Thymus (tissue), 14 donors: ENCODE measurements at places on chromosomes 7 and 10. TPM values are rescaled to one million over a fixed set of nuclear protein-coding genes. Genes with fewer than 3 reads are reported as not detected.

Gene OGDHL
- polyA plus RNA-seq, result 1.9 TPM

Gene SHH
- polyA plus RNA-seq, result 0.09 TPM

Gene ZNF467
- 8.8 TPM for polyA plus RNA-seq

Gene TLX1
- 0.27 TPM for polyA plus RNA-seq

Gene SPDYE11
- polyA plus RNA-seq, result 0.07 TPM

Gene NUTM2B
- 0.09 TPM for polyA plus RNA-seq

Gene GARIN1A
- polyA plus RNA-seq, result 1.4 TPM

Gene SH2D4B
- 0.18 TPM for polyA plus RNA-seq

Gene PRF1
- 12.3 TPM for polyA plus RNA-seq

DNA sequence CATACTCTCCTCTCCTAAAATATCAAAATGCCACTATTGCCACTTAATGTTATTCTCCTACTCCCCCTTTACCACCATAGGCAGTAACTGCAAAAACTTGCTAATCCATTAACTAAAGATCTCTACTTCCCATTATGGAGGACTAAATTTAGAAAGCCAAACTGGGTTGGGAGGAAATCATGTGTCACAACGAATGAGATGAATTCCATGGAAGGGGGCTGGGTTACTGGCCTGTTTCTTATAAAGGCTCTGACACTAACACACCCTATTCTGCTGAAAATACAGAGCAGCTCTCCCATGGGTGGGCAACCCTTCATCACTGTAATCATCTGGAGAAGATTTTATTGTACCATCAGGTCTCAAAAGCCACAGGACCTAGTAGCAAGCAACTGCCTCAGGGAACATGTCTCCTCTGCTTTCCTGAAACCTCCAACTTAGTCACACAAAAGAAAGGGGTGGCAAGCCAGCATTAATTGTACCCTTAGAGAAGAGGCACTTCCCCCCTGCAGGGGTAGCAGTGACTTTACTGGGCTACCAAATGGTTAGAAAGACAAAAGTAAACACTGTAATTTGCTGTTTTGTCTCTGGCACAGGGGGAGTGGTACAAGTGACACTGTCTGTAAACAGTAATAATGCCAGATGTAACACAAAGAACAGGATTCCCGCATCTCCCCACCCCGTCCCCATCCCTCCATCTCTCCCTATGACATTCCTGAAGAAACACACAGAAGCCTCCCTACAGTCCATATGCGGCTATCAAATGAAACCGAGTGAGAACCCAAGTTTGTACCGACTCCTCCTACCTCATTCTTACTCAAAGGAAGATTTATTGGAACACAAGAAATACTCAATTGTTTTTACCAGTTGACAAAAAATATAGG lies 81.6 kb downstream of the ARMH3 start:
- DNase-seq, result no peak

GRCh38 chr10:17965649-17966235 lies 14.0 kb downstream of the SLC39A12 start:
- DNase-seq, result no peak

- DNase-seq, result no peak
These were observed 19.9 kb upstream of the ZMIZ1 start for GRCh38 chr10:79048639-79049550.

- DNase-seq, result no peak
These were observed 508 bp upstream of the KIF20B start for GRCh38 chr10:89700923-89701241.

DNA sequence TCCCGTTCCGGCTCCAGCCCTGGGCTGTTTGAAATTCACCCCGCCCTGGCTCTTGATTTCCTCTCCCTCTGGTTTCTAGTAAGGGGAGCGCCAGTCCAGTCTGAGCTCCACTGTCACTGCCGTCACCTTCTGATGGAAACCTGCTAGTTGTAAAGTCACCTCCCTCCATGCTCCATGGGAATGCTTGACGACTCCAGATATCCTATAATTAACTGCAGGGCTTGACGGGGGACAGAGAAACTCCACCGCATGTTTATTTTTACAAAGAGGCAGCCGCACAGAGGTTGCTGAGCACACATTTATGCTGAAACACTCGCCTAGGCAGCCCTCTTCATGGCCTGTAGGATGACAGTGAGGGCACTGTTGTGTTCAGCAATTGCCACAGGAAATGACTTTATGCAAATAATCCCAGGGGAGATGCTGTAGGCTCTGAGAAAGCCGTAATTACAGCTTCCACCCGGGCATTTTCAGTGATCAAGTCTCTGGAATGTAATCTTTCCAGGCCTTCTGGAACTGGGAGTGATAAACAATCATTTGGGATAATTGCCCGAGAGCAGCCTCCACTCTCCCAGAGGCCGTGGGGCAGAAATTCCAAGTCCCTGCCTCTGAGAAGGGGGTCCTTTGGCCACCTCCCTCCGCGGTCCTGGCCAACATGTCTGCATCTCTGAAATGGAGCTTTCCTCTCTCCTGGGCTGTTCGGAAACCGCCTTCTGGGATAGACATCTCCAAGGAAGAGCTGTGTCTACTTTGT lies 300.5 kb downstream of the KLF6 start:
- no peak for DNase-seq

- no peak for DNase-seq
These were observed 34.5 kb downstream of the MAD1L1 start for GRCh38 chr7:2198206-2198605.

- DNase-seq, result no peak
These were observed 2.3 kb downstream of the ZNF282 start for GRCh38 chr7:149197675-149198074.

DNA sequence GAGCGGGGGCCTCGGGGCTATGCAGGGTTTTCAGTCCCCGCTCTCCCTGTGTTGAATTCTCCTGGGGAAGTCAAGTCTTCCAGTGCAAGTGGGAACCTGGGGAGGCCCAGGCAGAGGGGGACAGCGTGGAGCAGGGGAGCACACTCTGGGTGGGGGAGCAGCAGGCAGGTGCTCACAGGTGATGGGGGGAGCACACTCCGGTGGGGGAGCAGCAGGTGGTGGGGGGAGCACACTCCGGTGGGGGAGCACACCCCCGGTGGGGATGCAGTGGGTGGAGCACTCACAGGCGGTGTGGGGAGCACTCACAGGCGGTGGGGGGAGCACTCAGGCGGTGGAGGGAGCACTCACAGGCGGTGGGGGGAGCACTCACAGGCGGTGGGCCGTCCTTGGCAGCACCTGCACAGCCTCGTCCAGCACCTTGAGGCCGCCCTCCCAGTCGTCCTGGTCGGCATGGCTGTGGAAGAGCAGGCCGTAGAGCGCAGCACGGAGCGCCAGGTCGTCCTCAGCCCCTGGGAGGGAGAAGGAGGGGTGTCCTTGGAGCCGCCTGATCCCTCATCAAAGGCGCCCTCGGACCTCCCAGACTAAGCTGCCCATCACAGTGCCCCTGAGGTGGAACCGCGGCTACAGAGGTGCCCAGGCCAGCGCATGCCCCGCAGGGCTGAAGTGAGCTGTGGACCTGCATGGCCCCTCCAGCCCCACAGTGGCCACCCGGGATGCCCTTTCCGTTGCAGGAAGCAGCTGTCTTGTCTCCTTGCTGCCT lies 56.7 kb downstream of the CFAP46 start:
- DNase-seq, result no peak

- DNase-seq, result peak; percentile 82
These were observed 7.0 kb upstream of the PDCD4 start for GRCh38 chr10:110864662-110865140.

- DNase-seq, result no peak
These were observed 98.9 kb downstream of the NEURL1 start for GRCh38 chr10:103592186-103593021.

GRCh38 chr7:6563936-6564770 lies 12.9 kb upstream of the GRID2IP start:
- DNase-seq, result no peak

DNA sequence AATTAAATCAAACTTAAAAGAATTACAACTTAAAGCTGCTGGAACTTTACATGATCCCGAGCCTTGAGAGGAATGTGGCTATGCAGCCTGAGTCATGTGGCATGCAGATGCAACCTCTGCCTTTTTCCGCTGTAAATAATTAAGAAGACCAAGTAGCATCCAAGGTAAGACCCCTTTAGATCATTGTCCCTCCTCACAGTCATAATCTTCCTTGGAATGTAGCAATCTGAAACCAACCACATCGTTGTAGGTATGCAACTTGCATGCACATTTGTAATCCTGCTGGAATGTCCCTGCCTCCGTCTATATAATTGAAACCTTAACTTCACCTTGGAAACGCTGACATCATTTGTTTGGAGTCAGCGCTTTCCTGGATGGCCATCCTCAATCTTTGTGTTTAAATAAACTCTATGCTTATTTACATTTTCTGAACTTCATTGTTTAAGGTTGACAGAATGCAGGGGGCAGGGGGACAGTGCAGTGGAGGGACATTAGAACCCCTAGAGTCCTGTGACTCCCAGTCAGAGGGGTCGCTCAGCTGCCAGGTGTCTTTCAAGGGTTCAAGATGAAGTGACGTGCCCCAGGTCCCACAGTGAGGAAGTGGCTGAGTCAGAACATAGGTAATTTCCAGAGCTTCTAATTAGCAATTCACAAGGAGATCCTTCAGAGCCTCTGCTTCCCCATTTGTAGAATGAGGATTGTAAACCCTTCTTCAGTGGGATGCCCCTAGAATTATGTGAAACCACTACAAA lies 110.7 kb downstream of the RALA start:
- DNase-seq, result no peak

DNA sequence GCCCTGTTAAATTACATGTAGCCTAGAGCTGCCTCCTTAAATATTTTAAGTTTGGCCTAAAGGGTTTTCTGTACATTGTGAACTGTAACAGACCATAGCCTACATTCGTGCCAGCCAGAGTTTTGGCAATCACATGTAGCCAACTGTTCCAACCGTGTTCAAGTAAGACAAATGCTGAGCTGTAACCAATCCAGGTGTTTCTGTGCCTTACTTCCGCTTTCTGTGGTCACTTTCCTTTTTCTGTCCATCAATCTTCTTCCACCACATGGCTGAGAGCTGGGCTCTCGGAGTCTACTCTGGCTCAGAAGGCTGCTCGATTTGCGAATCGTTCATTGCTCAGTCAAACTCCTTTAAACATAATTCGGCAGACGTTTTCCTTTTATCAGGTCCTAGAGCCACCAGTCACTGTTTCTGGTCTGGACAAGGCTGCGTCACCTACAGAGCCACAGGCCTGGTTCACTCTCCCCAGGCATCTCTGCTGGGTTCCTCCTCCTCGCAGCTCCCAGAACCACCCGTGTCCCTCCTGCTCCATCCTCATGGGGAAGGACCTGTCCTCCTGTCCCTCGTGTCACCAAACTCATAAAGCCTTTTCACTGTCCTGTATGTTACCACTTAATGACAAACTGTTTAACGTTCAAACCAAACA lies 158.0 kb upstream of the RHEB start:
- no peak for DNase-seq

DNA sequence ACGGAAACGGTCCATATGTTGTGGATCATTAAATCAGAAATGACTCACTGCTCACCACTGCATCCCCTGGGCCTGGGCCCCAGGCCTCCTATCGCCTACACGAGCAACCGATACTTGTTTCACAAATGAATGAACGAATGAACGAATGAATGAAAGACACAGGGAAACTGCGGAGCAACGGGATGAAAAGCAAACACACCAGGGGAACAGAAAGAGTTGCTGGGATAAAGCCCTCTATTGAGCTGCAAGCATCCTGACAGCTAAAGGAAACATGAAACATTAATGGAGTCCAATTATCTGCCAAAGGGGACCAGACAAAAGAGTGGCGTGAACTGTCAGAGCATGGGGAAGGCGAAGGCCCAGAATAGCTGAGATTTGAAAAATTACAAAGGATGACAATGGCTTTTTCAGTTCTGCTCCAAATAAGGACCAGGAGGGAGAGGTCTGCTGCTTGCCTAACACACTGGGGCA lies 92.1 kb downstream of the GRB10 start:
- no peak for DNase-seq

GRCh38 chr10:129426606-129427005 lies 40.4 kb upstream of the MGMT start:
- no peak for DNase-seq

DNA sequence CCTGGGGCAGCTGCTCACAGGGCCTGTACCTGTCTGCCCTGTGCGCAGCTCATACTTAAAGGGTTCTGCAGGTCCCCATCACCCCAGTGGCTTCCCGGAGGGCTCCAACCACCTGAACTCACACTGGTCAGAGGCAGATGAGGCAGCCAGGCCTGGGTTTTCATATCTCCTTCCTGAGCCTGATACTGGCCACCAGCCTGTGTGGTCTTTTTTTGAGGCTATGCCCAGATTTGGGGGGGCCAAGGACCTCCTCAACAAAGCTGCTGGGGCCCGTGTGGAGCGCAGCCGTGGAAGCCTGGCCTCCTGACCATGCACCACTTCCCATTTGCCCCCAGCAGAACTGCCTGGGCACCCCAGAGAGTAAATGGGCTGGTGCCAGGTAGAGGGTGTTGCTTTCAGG lies 25.7 kb downstream of the PNLIPRP2 start:
- DNase-seq, result no peak

DNA sequence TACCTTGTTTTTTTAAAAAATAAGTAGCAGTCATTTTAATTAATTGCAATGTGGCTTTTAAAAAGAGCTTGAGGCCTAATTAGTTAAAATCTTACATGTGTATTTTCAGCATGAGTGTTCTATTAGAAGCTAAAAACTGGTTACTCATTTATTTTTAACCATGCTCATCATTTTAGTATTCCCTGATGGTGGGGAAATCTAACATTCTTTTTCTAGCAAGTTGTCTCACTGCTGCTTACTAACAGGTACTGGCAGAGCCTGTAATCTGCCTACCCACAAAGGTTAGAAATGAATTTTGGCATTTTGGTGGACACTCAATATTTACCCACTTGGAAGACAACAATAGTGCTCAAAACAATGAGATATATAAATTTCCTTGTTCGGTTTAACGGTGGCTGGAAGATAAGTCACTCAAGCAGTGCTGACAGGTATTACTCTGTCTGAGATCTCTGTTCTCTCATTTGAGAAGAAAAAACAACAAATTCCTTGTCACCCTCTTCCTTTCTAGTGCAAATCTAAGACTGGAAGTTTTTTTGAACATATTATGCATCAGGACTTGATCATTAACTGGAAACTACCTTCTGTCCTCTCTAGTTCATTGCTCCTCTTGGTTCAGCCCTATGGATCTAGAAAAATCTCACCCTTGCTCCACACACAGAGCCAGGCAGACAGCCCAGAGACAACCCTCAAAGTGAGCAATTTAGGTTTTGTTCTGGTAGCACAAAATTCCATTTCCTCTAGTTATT lies 83.3 kb downstream of the VWDE start:
- no peak for DNase-seq

DNA sequence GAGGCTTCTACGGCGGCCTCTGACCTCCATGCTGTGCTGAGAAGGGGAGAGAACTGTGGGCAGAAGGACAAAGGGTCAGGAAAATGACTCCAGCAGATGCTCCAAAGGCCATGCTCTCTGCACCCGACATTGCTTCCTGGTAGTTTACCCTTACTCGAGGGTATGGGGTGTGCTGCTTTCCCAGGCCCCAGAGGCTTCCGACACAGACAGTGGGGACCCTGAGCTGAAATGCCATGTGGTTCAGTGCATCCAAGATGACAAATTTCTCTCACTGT lies 130.9 kb downstream of the PTPN20 start:
- no peak for DNase-seq

DNA sequence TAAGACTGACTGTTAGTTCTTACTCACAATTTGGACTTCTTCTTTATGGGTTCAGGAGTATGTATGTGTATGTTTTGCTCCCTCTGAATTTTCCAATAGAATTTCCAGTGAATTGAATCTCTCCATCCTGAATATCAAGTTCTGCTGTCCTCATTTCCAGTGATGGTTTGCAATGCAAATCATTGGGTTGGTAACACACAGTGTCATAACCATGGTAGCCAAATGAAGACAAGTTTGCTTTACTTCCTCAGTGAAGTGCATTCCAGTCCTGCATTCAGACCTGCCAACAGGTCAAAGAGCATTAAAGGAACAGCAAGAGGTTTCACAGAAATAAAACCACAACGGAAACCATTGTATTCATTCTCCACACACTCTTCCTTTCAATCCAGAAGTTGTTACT lies 15.2 kb downstream of the ITPRID1 start:
- DNase-seq, result no peak
